ENCODE measurements at places on chromosomes 5 and 9.

DNA sequence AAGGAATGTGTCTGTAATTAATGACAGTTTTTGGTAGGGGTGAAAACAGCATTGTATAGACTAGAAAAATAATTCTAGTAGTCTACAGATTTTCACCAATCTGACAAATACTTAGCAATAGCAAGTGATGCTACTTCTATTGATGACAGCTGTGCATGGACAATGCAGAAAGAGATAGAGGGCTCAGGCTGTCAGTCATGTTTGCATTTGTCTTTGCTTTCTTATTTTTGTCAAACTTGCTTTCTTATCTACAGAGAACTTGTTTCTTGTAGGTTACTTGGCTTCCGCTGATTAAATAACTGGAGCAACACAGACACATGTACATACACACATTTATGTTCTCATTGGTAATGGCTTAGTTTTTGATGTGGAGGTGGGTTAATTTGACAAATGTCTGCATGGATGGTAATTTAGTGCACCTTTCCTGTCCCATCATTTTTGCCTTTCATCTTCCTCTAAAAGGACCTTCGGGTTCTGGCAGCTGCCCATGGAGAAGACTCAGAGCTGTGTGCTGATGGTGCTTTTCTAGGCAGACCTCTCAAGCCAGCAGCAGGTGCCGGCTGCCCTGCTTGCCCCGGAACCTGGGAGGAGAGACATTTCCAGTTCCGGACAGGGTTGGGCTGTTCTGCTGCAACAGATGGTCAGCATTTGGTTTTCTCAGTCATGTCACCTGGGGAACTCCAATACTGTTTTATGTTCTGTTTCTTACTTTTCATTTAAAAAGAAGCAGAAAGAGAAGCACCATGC is 28.8 kb downstream of the CAMK4 start:
- no peak for DNase-seq

DNA sequence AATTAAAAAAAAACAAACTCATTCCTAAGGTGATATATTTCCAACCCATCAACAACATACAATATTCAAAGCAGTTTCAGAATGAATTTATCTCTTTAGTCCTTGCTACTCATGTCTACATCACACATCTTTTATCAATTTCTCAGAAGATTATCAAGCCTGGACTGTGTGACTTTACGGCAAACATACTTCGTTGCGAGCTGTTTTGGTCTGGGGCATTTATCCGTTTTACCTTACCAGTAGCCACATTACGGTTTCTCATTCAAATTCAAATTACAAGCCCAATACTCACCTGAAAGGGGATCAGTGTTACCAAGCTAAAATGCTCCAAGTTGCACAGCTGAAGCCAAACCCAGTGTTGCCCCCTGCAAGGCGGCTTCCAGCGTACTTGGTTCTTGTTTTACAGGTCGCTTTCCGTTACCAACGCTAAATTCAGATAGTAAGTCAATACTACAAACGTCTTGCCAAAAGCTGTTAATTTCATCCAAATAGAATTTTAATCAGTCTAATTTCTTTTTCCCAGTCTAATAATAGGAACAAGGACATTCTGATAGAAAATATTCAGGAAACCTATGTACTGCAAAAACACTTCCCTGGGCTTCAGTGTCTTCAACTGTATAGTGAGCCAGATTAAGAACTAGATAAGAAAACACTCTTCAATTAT is 1.8 kb downstream of the HNRNPH1 start:
- no peak for DNase-seq

GRCh38 chr9:130728721-130729120 is 35.1 kb downstream of the EXOSC2 start:
- DNase-seq = no peak

DNA sequence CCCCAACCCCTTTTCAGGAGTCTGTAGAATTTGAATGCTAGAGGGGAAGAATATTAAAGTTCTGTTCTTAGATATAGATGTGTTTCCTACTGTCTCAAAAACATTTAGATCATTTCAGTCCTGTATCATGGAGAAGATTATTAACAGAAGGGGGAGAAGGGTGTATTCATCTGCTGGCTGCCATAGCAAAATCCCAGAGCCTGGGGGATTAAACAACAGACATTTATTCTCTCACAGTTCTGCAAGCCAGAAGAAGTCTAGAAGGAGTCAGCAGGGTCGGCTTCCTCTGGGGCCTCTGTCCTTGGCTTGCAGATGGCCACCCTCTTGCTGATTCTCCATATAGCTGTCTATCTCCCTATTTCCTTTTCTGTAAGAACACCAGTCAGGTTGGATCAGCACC is 150.1 kb upstream of the OTULINL start:
- DNase-seq = no peak

Data from NCI-H1092 treated with DMSO at 0.1 percent for 48 hours (cell line).